ENCODE measurements at places on chromosomes 12 and 14.

DNA sequence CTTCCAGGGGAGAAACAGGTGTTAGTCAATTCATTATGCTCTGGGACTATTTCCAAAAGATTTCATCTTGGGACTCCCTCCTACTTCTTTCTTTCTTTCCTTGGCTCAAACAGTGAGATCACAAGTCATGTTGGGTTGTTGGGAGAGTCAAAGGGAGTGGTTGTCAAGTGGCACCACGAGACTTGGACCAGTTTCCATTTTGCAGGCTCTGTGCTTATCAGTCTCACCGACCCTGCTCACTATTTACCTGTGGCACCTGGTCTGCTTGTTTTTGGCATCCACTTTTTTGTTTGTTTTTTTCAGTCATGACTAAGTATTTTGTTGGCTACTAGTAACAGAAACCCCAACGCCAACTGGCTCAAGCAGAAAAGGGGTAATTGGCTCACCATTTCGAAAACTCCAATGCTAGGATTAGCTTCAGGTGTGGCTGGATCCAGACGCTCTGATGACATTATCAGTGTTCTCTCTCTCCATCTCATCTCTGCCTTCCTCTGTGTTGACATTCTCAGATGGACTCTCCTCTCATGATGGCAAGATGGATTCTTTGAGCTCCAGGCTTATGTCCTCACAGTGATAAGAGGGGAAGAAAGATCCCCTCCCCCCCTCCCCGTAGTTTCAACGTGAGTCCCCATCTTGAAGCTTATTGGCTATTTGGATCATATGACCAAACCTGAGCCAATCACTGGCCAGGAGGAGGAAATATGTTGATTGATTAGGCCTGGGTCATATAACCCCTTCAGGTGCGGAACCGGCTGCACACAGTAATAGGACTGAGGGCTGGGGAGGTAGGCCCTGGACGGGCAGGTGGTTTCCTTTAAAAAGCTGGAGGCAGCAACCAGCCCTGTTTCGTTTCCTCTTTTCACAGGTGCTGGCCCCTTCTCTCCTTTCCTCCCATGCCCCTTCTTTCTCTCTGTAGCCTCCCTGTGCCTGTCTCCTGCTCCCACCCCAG, 84.2 kb downstream of the AACS start:
- no peak for DNase-seq

- DNase-seq: no peak
Measured at GRCh38 chr12:95862038-95862437, 3.3 kb downstream of the SNRPF start.

DNA sequence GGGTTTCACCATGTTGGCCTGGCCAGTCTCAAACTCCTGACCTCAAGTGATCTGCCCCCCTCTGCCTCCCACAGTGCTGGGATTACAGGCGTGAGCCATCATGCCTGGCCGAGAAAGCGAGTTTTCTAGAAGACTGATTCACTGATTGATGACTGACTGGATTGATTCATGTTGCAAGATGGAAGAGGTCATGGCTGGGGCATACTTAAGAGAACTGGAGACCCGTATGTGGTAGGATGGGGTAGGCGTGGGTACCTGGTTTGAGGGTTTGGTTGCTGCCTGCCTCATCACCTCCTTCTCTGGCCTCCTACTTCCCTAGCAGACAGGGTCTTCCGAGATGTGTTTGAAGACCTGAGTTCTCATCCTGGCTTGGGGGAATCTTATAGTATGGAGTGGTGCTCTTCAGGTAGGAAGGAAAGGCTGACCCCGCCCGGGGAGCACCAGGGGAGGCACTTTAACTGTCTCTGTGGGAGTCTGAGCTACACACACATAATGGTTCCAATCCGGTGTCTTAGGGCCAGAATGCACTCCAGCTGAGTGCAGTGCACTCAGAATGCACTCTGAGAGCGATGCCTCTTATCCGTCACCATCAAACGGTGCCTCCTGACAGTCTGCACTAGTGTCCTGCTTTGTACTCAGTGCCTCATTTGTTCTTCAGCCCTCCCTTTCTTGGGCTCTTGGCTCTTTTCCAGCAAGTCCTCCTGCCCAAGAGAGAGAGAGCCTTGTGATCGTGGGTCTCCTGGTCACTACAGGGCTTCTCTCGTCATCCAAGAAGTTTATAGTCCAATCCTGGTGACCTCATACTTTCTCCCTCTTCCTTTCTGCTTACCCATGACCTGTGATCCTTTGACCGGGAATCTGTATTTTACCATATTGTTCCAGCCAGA, 19.7 kb downstream of the PLEKHG3 start:
- DNase-seq: no peak

GRCh38 chr12:53601296-53601847, 24.8 kb downstream of the ATF7 start:
- DNase-seq: no peak

GRCh38 chr12:95269892-95270291, 52.3 kb downstream of the VEZT start:
- no peak for DNase-seq

DNA sequence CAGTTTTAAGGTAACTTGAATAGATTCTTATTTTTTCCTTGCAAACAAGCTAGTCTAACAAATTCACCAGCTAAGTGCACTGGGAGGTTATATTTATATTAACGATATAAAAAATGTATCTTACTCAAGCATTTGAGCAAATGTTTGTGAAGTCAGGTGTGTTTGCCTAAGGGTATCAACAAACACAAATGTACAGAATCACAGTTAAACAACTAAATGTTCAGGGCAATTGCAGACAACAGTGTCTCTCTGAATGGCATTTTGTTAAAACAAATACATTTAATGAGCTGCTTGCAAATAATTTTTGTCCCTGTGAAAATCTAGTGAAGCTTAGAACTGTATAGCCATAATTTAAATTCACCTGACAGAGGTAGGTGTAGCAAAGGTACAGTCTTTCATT, 28.2 kb upstream of the FLRT2 start:
- no peak for DNase-seq

DNA sequence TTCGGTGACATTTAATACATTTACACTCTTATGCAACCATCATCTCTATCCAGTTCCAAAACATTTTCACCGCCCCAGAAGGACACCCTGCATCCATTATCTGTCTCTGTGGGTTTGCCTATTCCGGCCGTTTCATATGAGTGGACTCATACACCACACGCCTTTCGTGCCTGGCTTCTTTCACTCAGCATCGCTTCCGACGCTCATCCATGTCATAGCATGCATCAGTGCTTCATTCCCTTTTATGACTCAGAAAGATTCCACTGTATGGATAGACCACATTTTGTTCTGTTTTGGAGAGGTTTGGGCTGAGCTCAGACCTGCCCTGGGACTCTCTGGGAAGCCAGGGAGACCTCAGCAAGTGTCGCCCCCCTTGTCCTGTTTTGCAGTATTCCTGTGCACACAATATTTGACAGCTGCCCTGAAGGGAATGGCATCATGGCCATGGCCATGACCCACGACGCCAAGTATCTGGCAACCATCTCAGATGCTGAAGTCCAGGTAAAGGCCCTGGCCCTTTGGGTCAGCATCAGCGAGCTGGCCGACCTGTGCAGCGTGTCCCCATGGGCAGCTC, 23.8 kb downstream of the CFAP251 start:
- DNase-seq: no peak

GRCh38 chr14:89586258-89587135, 169.5 kb upstream of the FOXN3 start:
- DNase-seq: no peak
